ENCODE measurements at places on chromosomes 6 and 20.

- DNase-seq, result no peak
These were observed 488.8 kb downstream of the CD83 start for GRCh38 chr6:14606353-14606752.

GRCh38 chr6:121522265-121522664, 86.8 kb downstream of the GJA1 start:
- no peak for DNase-seq

DNA sequence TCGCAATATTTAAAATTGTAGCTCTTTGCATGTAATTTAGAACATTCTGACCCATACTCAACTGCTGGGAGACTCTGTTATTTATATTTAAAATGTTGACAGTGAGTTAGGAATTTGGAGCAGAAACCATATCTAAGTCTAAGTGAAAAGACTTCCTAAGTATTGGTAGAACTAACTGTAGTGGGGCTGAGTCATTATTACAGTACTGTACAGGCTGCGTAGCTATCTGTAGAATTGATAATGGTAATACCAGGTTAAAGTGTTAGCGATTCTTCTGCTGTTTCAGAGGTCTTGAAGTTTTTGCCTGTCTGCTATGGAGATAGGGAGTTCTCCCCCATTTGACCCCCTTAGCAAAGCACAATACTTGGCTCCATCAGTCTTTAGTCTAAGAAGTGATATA, 3.6 kb downstream of the TOP1 start:
- no peak for DNase-seq

- DNase-seq, result no peak
These were observed 34.6 kb upstream of the SRPK1 start for GRCh38 chr6:35955521-35955920.

- no peak for DNase-seq
These were observed 649.1 kb downstream of the EPM2A start for GRCh38 chr6:145086197-145086596.

- DNase-seq, result peak; percentile 77
These were observed 39.8 kb upstream of the CDH22 start for GRCh38 chr20:46347841-46348803.

GRCh38 chr6:74015427-74015826, 319.4 kb downstream of the CD109 start:
- DNase-seq, result no peak

GRCh38 chr6:111743862-111744692, 129.2 kb downstream of the FYN start:
- DNase-seq, result peak; percentile 82

DNA sequence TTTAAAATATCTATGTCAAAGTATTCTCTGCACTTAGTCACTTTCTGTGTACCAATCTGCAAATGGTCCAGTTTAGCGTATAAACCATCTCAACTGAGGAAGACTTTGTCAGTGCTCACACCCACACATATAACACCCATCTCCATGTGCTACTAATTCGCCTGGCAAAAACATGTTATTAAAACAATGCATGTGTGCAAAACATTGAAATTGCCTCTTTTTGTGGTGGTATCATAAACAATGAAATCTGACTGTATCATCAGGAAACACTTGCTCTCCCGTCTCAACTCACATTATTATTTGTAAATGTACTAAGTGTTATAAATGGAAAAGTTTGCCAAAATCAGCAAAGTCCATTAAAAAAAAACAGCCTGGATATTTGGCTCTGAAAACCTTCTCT, 105.9 kb upstream of the FOXC1 start:
- DNase-seq, result no peak

GRCh38 chr6:106574741-106575458, 54.4 kb downstream of the RTN4IP1 start:
- no peak for DNase-seq

GRCh38 chr6:32883789-32884188, 29.8 kb downstream of the PSMB9 start:
- no peak for DNase-seq

DNA sequence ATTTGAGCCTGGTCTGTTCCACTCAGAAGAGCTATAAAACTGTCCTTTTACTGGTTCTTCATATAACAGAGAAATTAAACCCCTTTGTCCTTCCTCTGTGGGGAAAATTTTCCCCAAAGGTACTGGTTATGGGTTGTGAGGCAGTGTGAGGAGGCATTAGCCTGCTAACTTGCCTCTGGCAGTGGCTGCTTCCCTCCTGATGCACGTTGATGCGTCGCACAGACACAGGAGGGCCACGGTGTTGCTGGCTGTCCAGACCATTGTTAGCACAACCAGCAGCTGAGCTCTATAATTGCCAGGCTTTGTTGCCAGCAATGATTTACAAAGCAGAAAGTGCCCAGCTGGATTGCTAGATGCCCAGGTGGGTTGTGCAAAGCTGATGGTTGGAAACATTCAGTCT, 10.1 kb downstream of the AAR2 start:
- DNase-seq, result no peak

Data from left forelimb (tissue), 1 donor.